ENCODE measurements at places on chromosomes 3 and 15.

DNA sequence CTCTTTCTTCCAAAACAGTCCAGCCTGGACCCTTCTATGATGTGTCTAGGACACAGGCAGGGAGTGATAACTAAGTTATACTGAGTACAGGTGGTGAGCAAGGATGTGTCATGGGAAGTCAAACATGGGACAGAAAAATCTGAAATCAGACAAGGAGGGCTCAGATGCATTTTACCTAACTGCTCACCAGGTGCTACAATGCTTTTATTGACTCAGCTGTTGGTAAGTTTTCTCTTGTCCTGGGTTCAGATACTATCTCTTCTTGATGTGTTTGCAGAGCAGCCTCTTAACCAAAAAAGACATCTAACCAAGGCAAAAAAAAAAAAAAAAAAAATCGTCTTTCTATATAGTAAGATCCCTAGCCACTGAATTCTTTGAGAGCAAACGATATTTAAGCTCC, 378.6 kb downstream of the VPS13C start:
- DNase-seq, result no peak

GRCh38 chr3:158668506-158668905, 3.9 kb downstream of the LXN start:
- no peak for DNase-seq

- no peak for DNase-seq
These were observed 19.7 kb upstream of the ZNF280D start for GRCh38 chr15:56752986-56753385.

DNA sequence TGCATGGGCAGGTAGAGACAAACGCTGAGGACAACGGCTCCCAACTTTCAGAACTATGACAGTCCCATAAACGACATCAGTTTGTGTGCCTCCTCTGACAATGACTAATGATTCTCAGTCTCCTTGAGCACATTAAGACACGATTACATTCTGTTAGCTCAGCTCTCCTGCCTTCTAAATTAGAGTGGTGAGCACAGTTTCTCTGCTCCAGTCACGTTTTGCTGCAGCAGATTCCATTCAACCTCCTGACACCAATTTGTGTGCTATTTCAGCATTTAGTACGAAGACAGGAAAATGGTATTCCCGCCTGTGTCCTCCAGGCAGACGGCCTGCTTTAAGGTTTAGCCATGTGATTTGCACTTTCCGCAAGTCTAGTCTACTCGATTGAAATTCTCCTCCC, 458.4 kb upstream of the CFAP20DC start:
- no peak for DNase-seq

DNA sequence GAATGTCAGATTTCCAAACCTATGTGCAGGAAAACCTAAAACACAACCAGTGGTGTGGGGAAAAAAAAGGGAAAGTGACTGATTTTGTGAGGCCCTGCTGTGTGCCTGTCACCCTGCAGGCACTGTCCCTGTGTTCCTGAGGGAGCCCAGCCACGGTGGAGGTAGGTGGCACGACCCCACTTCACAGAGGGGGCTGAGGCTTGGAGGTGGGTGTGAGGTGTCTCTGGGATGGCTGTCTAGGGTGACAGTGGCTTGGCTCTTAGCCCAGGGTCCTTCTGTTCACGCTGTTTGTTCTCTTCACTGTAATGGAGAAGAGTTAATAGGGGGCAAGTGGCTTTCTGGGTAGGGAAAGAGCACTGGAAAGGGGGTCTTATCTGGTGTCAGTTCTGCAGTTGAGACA, 22.6 kb downstream of the RASGRF1 start:
- DNase-seq, result no peak

- no peak for DNase-seq
These were observed 29.5 kb downstream of the CTDSPL start for GRCh38 chr3:37891227-37891626.

DNA sequence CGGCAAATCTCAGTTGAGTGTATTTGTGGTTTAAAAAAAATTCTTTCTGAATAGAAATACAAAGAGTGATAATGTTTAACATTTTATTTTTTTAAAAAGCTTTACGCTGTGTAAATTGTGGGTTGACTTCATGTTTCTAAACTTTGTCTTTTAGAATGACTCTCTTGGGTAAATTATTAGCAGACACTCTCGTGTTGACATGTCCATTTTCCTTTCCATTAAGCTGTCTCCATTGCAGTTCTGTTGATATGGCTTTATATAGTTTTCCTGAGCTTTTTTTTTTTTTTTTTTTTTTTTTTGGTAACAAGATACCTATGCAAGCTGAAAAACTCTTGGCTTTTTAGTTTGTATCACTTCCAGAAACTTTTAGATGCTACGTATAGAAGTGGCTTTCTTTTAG, 92.6 kb downstream of the IGF1R start:
- no peak for DNase-seq

DNA sequence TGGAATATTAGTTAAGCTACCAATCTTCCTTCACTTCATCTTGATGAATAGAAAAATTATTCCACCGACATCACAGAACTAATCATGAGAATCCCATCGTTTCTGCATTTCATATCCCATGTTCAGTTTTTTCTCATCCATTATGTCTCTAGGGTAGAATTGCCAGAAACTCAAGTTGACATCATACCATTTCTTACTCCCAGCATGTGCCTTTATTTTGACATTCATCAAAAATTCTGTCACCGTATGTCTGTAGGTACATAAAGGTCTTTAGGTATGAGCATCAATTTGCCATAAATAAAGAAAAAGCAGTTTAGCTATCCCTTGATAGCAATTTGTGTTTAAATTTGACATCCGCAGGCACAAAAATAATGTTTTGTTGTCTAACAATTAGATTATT, 175.5 kb upstream of the ROBO2 start:
- no peak for DNase-seq

GRCh38 chr3:127903611-127904375, 11.2 kb upstream of the KBTBD12 start:
- DNase-seq, result no peak

DNA sequence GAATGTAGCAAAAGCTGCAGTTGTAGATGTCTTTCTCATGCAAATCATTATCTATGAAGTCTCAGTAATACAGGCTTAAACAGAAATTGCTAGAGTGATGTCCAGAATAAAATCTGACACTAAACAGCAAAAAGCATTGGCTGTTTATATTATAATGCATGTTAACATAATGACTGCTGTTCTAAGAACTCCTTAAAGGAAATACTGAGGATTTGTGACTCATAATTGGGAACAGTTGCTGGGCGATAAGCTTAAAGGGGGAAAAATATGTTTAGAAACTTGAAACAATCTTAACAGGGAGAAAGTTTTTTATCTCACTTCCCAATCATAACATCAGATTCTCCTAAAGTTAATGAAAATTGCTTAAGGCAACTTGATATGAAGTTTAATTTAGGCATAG, 17.5 kb downstream of the TIPARP start:
- no peak for DNase-seq

GRCh38 chr15:73936588-73937290, 10.5 kb downstream of the LOXL1 start:
- DNase-seq, result no peak

GRCh38 chr3:140585828-140586227, 92.0 kb upstream of the TRIM42 start:
- DNase-seq, result no peak

DNA sequence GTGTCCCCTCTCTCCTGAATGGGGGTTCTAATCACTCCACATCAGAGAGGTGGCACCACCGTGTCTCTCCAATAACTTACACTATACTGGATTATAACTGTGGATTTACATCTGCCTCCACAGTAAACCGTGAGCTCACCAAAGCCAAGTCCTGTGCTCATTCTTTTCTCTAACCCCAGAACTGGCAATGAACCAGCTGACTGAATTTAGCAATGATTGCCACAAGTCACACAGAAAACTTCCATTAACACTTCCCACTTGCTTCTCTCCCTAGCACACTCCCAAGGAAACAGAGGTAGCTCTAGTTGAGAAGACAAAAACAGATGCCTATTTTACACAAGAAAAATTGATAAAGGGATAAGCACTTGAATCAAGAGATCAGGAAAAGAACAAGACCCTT, 361.3 kb downstream of the ULK4 start:
- DNase-seq, result no peak

- no peak for DNase-seq
These were observed 860.3 kb upstream of the SEMA6D start for GRCh38 chr15:46856839-46857502.

GRCh38 chr3:129095285-129095684, 26.3 kb downstream of the RAB43 start:
- DNase-seq, result no peak

- DNase-seq, result no peak
These were observed 112.4 kb downstream of the FRMD5 start for GRCh38 chr15:44082558-44083157.

DNA sequence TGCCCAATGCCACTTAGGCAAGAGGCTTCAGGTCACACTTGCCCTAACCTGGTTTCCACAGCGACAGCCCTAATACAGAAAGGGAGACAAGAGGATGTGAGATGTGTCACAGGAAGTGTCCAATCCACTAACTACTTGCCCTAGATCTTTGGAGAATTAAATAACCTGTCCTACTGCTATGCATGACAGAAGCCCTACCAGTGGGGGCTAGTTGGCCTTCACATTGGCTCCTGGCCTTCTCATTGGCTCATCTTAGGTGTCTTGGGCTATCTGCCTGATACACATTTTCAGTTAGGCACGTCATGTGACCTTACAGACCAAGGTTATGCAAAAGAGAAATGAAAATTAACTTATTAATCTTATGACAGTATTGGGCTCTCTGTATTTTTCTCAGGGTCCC, 449.9 kb downstream of the FHIT start:
- no peak for DNase-seq

DNA sequence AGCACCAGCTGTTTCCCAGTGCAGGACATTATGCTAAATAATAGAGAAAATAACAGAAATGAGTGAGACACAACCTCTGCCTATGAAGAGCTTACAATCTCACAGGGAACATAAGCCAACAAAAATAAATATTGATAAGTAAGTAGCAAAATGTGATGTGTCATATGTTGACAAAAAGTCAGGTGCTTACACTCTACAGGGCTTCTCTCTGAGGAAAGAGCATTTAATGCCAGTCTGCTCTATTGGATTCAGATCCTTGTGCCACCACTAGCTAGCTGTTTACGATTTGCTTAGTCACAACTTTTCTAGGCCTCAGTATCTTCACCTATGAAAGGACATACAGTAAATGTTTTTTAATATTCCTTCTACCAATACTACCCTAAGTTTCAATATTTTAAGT, 500.9 kb upstream of the NAALADL2 start:
- DNase-seq, result no peak
